RPMI7951 (cell line): ENCODE measurements at places on chromosomes 3 and 15. TPM values are rescaled to one million over a fixed set of nuclear protein-coding genes. Genes with fewer than 3 reads are reported as not detected.

DNA sequence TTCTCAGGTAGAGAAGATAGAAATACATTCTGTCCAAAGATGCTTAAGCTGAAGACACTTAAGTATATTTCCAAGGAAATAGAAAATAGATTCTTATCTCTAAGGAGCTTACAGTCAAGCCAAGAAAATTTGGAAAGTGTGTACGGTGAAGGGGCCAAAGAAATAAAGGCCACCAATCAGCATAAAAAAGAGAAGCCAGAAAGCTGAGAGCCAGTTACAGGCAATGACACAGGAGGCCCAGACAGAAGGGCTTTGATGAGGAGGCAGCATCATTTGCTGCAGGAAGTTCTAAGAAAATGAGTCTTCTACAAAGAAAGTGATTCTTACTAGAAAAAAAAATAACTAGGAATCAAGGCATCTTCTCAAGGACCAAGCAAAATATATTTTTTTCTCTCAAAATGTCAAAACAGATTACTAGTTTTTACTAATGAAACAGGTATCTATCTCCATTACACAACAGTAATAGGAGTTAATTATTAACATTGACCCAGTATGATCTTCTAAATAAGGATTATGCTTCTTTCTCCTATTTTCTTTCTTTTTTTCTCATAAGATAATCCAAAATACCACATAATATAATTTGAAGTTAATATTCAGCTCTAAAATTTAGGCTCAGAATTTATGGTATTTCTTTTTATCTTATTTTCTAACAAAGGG is 82.1 kb upstream of the PHLDB2 start:
- DNase-seq: no peak

DNA sequence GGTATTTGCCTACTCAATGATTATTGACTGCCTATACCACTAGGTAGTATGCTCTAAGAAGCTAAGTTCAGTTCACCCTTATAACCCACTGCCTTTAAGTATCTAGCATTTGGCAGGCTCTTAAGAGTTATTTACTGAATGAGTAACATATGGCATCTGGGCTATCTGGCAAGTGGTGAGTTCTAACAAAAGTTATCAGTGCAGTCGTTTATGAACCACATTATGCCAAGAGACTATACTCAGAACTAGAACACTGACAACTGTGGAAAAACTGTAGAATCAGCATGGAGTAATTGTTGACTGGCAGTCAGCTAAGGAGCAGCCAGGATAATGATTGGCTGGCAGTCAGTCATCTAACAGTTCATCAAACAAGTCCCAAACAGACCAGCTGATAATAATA is 25.8 kb downstream of the RAF1 start:
- DNase-seq: peak; percentile 20

DNA sequence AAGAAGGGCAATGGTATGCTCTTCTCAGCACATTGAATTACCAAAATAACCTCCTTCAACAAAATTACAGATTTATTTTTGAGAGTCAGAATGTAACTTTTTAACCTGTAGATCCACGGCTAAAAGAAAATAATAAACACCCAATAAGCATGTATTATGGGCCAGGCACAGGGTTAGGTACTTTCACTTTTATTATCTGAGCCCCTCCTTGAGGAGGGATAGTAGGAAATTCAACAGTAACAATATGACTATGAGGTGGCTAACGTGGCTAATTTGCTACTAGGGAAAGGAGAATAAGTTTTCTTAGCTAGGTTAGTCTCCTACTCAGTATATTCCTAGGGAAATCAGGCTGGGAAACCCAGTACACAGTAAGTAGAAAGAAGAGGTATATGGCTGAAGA is 306.9 kb downstream of the GAP43 start:
- DNase-seq: no peak

DNA sequence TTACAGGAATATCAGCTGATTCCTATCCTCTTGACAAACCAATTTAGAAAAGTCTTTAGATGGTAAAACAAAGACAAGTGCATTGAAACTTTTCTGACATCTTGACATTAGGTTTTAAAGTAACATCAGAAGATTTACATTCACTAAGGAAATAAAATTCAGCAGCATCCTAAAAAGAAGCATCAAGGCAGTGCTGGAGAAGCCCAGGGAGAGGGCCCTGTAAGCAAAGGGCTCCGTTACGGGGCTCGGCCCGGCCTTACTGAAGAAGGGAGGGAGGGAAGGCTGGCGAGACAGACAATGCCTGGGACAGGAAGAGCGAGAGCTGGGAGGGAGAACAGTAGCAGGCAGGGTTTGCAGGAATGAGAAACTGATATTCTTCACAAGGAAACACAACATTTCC is 39.3 kb downstream of the RUBCN start:
- no peak for DNase-seq

DNA sequence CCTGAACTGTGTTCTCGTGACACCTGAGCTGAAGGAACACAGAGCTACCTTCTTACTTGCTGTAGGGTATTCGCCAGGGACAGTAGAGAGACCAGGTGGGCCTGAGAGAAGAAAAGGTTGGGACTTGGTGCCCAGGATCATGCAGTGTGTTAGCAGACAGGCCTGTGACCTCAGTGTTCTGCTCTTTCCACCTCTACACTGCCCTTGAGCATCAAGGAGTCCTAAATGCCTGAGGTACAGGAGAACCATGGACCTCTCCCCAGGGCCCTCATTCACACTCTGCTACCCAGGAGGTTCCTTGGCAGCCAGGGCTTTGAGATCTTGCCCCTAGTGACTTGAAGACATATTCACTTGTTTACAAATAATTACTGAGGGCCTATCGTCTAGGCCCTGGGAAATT is 22.2 kb upstream of the JMJD7 start:
- DNase-seq: no peak

- peak; percentile 54 for DNase-seq
These were observed 166.9 kb downstream of the DCLK3 start for GRCh38 chr3:36597422-36597821.

GRCh38 chr3:176663387-176663786 is 533.9 kb downstream of the TBL1XR1 start:
- DNase-seq: no peak

Gene MCF2L2
- total RNA-seq: 0.24 TPM in 1 of 2 replicates, not detected in the other

Gene TLR9
- total RNA-seq: not detected in 2 replicates

Gene PSMD6
- 174 and 175 TPM in 2 replicates for total RNA-seq

Gene PAQR5
- 3.3 and 3.5 TPM in 2 replicates for total RNA-seq

Gene P4HTM
- total RNA-seq: 3.3 and 4.0 TPM in 2 replicates

Gene CNTN3
- total RNA-seq: not detected in 2 replicates
